ENCODE measurements at places on chromosomes 4 and X. TPM values are rescaled to one million over a fixed set of nuclear protein-coding genes. Genes with fewer than 3 reads are reported as not detected.

Gene LRAT
- not detected for total RNA-seq

Gene BST1
- total RNA-seq: 16.4 TPM

Gene GPC3
- total RNA-seq: not detected

Gene FREM3
- total RNA-seq: not detected

Gene SLC9B1
- total RNA-seq: not detected

Gene DHX15
- total RNA-seq: 97.8 TPM

Gene SLC34A2
- 0.06 TPM for total RNA-seq

Gene XK
- total RNA-seq: 0.36 TPM

Gene TRMT10A
- total RNA-seq: 3.7 TPM

Gene GPRIN3
- 1.5 TPM for total RNA-seq

Gene EFHC2
- total RNA-seq: 0.21 TPM

Gene NDNF
- not detected for total RNA-seq

Gene CLCN3
- 16.7 TPM for total RNA-seq

Gene CACNA1F
- total RNA-seq: not detected

Gene KCND1
- 0.96 TPM for total RNA-seq
